ENCODE measurements at places on chromosomes 3 and 15.
A peak's percentile ranks its signal among the peaks of the same experiment; 100 is the strongest.

- no peak for DNase-seq
Measured at GRCh38 chr3:66270701-66271100, 49.9 kb downstream of the SLC25A26 start.

- no peak for DNase-seq
Measured at GRCh38 chr3:100081311-100081710, 33.0 kb downstream of the FILIP1L start.

DNA sequence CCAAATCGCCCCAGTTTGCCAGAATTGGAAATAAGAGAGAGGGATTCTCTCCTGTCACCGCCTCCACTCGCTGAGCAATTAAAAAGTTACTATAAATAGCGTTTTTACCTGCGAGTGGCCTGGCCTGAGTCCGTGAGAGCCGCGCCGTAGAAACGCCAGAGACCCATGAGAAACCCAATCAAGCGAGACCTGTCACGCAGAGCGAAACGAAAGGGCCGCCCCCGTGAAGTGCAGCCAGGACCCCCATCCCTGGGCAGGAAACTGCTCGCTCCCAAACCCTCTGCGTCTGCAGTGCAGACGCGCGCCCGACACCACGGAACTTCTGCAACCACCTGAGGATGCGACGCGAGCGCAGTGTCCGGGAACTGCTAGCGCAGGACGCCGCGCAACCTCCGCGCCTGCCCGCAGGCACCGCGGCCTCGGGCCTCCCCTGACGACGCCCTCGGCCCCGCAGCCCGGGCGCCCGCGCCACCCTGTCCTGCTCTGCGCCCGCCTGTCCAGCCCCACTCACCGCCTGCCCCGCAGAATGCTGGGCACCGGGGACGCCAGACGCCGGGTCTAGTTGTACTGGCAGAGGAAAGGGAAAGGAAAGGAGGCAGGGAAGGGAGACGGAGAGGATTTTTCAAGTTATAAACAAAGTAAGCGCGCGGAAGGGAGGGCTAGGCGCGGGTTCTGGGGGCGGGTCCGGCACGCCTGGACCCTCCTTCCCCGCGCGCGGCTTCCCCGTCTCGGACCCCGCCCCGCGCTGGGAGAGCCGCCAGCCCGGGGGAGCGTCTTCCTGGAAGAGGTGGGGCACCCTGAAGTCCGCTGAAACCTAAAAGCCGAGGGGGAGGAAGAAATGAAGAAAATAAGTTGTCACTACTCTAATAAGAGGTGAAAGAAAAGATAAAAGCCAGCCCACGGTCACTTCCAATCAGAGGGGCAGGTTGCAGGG, at the start of gene PLSCR4:
Gene PLSCR4 (minus strand): TSS at position 657 of the 934 bp plus-strand sequence. CDS start 29,034 bp downstream, outside the sequence.
- peak; percentile 23 for DNase-seq

- no peak for DNase-seq
Measured at GRCh38 chr15:45341790-45342189, 36.6 kb downstream of the GATM start.

GRCh38 chr3:47571391-47572175, 7.1 kb downstream of the CSPG5 start:
- DNase-seq: no peak

DNA sequence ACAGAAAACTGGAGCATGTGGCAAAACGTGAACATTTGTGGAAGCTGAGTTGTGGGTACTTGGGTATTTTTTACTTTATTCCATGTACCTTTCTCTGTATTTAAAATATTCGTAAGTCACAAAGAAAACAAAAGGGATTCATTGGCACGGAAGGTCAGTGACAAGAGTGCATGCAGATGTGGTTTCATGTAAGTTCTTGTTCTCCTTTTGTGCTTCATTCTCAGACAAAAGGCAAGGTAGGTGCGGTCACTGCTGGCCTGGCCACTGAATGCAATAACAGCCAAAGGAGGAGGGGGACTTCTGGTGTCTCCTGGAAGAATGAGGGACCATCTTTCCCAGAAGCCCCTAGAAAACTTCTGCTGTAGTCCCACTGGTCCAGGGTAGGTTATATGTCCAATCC, 200.0 kb upstream of the TOPAZ1 start:
- DNase-seq: no peak

DNA sequence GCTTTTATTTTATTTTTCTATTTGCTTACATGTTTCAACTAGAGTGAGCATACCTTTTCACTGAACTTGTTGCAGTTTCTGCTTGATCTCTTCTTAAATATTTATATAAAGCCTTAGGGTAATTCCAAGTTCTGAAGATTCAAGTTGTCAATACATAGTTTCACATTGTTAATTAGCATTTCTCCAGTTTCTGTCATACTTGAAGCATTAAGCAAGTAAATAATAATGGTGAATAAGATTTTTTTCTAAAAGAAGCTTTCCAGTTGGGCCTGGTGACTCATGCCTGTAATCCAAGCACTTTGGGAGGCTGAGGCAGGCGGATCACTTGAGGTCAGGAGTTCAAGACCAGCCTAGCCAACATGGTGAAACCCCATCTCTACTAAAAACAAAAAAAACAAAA, 53.9 kb downstream of the CALML4 start:
- DNase-seq: no peak

Data from kidney glomerular epithelial cell (primary cell).